Mucosa of gallbladder (tissue), 1 donor: ENCODE measurements at places on chromosomes 6 and 20.

DNA sequence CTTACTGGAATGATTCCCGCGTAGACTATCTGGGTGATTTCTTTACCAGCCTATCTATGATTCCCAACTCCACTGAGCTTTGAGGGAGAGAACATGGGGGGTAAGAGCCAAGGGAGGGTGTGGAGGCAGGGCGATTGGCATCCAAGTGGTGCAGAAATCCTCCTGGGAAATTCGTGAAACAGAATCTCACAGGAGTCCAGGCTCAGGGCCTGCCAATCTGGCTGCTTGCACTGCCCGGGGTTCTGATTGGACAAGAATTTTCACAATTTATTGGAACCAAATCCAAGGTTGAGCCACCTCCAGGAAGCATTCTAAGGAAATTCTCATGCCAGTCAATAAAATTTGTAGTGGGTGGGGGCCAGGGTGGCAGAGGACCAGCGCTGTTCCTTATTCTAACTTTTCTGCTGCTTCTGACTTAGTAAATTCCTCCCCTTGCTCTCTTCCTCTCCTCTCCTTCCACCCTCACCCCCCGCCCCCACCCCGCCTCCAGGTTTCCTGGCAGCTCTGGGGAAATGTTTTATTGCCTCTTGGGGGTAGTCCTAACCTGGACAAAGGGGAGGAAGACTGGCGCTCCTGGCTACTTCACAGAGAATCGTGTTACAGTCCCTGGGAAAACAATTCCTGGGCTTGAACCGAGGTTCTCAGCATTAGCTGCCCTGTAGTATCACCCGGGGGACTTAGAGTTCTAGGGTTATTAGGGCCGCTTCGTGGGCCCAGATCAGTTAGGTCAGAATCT is 3.1 kb downstream of the BMP6 start:
- DNase-seq, result no peak

DNA sequence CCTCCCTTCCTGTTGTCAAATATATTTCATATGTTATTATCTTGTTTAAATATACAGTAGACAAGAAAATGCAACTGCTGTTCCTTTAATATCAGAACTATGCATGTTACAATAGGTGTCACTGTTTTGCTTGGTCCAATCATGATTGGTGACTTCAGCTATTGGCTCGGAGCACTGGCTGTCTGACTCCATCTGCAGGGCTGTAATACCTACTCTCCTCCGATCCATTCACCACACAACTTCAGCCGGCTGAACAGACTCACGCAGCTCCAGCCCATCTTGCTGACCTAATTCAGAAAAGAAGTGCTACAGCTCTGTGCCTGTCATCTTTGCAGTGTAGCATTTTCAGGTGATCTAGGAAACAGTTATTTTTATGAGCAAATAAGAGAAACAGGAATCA is at the start of gene BTBD3:
Gene BTBD3 (plus strand): TSS at position 231 of the 400 bp plus-strand sequence. CDS start 383 bp downstream, outside the sequence.
- peak; percentile 66 for DNase-seq

- DNase-seq, result no peak
These were observed 8.4 kb downstream of the CCDC167 start for GRCh38 chr6:37491171-37491829.

DNA sequence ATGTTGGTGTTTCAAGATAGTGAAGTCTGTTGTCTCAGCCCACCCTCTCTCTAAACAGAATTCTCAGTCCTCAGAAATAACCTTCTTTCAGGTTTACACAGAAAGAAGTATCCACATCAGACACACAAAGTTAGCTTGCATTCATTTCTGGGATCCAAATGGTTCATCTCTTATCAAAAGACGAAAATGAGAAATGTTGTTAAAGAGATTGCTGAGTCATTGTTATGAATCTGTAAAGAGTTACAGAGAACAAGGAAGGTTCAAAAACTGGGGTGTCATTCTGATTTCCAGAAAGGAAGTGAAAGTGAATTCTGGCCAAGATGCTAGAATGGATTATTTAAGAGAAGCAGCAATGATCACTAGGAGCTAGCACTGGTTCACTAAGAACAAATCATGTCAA is 90.5 kb upstream of the ATXN1 start:
- no peak for DNase-seq

- DNase-seq, result no peak
These were observed 107.1 kb downstream of the ARID1B start for GRCh38 chr6:156884306-156884705.

- DNase-seq, result no peak
These were observed 30.8 kb downstream of the RRBP1 start for GRCh38 chr20:17651129-17651759.

DNA sequence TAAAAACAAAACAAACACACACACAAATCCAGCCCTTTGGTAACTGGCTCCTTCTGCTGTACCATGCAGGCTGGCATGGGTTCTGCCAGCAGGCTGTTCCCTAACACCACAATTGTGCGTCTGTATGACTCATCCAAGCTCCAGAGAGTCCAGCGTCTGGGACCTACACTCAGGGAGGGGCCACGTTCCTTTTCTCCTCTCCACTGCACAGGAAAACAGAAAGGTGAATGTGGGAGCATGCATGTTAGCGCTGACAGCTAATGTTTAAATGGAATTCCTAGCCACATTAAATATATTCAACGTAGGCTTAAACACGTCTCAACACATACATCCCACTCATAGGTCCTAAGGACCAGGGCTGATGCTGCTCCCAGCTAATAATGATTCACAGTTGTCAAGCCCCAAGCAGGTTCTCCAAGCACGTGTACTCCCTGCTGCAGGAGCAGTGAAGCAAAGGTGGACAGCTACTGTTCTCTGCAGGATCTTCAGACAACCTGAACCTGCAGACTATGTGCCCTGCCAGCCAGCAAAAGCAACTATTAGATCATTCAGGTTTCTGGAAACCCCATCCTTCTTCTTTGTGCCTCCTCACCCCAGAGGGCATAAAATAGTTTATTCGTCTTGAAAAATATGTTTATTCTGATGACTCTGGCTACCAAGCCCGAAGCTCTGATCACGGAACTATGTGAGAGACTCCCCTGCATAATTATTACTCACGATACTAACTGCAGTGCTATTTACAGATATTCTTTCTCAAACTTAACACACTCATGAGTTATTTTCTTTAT is 20.9 kb downstream of the MAP1LC3A start:
- peak; percentile 69 for DNase-seq

GRCh38 chr6:154974485-154975149 is 20.5 kb upstream of the TIAM2 start:
- no peak for DNase-seq

- peak; percentile 25 for DNase-seq
These were observed 97.9 kb downstream of the RCAN2 start for GRCh38 chr6:46393161-46393939.

DNA sequence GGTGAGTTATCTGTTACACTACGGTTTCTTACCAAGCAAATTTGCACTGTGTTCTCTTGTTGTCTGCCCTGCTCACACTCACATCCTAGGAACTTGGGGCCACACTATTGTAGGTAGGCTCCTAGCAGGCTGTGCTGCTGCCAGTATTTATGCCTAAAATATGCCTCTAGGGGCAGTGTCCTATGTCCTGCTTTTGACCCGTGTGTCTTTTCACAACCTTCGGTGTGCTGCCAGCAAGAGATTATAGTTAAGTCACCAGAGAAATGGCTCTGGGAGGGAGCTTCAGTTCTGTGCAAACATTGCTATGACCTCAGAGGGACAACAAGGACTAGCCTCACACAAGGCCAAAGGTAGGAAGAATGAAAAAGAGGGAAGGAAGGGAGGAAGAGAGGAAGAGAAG is 8.9 kb upstream of the TAAR5 start:
- DNase-seq, result no peak

GRCh38 chr6:114718186-114718585 is 375.4 kb upstream of the HS3ST5 start:
- DNase-seq, result no peak

DNA sequence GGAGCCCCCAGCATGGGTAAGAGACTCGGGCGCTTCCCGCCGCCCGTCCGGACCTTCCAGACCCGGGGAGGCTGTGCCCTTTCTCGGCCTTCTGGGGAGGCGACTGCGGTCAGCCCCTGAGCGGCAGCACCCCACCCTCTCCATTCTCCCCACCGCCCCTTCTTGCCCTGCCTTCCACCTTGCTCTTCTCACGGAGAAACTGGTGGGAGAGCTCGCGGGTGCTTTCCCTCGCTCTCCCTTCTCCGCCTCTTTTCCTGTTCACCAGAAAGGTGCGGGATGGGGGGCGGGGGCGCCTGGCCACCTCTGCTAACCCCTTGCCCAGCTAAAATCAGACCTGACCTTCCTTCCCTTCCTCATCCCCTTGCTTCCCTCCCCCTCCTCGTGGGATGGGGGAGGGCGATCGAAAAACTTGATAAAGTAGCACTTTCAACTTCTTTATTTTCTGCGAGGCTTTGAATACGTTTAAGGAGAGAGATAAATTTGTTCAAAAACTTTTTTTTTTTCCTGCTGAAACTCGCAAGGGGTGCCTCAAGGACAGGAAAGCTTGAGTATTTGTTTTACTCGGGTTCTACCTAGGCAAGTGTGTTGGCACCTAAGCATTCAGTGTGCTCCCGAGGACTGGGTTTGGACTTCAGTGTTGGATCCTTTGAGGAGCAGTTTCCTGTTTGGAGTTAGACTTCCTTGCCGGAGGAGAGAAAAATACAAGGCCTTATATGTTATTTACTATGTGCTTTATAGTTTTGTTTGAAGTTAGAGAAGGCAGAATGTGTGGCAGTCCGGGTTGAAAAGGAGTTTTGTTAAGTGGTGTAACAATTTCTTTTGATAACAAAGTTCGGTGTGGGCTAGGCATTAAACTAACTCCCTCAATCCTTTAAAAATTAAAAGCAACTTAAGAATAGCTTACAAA is 897 bp downstream of the CD2AP start:
- no peak for DNase-seq

DNA sequence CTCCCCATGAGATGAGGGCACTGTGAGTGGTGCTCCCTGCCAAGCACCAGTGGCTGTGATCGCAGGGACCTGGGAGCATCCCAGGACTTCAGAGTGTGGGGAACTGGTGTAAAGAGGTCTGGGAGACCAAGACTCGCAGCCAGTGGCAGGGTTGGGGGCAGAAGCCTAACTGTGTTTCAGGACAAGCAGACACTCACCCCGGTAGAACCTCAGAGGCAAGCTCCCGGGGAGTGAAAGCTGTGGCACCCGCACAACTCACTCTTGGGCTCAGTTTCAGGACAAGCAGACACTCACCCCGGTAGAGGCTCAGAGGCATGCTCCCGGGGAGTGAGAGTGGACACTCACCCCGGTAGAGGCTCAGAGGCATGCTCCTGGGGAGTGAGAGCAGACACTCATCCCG is 112.8 kb downstream of the ASXL1 start:
- DNase-seq, result no peak

GRCh38 chr6:84467296-84467695 is 239.9 kb upstream of the CEP162 start:
- DNase-seq, result no peak

DNA sequence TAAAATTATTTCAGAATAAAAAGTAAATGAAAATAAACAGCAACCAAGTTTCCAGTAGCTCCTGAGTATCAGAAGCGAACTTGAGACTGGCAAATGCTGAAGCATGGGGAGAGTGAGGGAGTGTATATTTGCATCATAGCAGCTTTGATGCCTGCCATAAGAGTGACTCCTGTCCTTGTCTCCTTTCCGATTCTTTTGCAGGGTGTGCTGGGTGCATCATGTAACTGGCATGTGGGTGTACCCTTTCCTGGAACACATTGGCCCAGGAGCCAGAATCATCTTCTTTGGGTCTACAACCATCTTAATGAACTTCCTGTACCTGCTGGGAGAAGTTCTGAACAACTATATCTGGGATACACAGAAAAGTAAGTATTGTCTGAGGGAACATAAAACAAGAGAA is 117.4 kb downstream of the ADAT2 start:
- no peak for DNase-seq

DNA sequence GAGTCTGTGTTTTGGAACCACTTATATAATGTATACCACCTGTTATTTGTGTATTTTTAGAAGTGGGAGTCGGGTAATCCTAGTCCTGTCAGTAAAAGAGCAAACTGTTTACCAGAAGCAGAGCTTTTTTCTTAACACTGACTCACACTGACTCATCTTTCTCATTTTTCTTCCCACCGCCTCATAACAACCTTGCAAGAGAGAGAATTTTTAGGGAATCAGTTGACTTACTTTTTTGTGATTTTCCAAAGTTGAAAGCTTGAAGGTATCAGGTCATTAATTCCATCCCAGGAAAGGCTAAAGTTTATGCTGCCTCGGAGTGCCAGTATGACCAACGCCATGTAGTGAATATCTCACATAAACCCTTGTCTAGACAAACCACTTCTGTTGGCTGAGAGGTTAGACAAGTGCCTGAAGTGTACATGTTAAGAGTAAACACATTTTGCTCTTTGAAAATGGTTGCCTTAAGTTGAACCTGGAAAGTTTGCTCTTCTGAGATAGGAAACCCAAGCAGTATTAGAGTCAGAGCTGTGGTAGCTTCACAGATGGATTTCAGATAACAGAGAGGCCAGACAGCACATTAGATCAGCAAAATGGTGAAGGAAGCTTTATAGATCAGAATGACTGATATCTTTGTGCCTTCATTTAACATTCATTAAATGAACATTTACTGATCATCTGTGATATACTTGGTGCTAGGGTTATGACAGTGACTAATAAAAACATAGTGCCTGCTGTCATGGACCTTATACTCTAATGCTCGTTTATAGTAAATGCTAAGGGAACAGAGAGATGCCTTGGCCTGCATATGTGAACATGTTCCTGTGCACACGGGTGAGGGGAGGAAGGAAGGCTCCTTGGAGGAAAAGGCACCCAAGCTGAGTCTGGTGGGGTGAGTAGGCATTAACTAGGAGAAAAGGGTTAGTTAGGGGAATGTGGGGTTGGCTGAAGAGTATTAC is 29.1 kb upstream of the PKIG start:
- DNase-seq, result no peak

- no peak for DNase-seq
These were observed 183.6 kb downstream of the CLIC5 start for GRCh38 chr6:45832063-45832462.

DNA sequence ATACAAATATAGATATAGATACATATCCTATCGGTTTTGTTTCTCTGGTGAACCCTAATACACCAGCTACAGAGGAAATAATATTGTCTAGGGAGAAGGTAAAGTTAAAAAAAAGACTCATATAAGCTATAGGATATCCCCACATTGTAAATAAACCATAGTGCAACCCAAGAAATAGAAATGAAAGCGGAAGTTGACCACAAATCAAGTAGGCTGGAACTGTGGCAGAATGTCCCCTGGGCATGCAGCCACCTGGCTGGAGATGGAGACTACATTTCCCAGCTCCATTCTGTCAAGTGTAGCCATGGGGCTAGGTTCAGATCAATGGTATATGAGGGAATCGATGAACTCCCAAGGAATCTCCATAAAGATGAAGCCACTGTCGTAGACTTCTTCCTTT is 70.1 kb upstream of the RPS6KA2 start:
- DNase-seq, result no peak
